ENCODE measurements at places on chromosomes 4 and X.

DNA sequence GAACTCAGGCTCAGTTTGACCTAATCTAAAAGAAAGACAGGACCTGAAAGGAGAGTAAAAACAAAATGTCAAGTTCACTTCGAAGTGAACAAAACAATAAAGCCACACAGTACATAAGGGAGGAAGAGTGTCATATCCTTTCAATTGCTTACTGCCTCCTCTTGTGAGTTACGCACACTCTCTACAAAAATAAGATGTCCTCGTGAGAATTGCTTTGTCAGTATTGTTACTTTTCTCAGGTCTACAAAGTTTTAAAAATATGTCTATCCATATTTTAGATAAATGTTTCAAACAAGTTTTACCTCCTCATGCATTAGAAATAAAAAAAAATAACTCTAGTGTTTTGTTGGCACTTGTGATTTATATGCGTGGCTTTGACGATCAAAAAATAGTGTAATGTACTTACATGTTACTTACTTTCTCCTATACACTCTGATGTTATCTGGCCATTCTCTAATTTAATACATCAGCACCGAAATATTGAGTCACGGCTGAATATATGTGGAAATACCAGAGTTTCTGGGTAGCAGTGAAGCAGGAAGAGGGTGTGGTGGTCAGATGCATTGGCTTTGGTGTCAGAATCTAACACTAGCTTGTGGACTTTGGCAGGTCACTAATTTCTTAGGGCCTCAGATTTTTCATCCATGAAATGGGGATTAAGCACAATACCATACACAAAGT is 8.1 kb upstream of the MRPL1 start:
- DNase-seq = no peak

DNA sequence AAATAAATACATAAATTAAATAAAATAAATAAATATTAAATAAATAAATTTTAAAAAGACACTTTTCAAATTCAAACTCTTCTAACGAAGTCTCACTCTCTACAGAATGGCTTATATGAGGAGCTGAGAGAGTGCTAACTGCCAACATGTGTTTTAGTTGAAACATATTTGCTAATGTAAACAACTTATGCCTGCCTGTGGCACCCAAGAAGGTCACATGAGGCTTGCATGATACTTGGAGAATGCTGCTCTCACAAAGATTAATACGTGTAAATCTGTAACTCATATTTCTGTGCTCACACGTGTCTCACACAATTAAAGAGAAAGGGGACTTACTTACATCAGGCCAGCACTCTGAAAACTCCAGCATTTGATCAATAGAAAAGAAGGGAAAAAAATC is 43.2 kb upstream of the PITX2 start:
- no peak for DNase-seq

DNA sequence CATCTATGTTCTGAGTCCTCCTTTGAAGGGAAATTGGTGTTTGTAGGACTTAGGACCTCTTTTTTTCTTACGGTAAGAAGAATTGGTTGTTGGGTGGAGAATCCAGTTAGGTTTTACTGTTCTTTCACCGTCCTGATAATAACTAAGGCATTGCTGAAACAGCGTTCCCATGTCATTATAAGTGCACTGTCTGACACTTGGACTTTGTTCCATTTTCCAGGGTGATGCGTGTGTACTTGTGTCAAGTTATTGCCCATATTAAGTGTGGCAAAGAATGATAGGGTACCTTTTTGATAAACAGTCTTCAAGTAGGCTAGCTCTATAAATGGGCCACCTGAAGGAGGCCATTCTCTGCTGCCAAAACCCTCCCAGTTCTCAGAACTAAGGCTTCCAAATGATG is 119.7 kb downstream of the AASDH start:
- DNase-seq = no peak

DNA sequence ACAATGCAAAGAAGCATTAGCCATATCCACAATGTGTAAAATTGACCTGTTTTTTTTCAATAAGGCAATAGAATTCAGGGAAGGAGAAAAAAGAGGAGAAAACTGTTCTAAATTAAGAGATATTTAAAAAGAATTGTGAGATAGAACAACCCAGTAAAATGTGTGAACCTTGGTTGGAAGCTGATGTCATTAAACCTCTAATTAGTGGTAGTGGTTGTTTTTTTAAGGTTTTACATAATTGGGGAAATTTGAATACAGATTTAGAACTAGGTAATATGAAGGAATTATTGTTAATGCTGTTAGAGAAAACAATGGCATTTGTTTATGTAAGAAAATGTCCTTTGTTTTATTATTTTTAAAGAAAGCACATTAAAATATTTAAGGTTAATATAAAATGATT is 15.1 kb upstream of the H2AZ1 start:
- DNase-seq = no peak

- no peak for DNase-seq
Measured at GRCh38 chr4:21512353-21512752, 436.2 kb downstream of the KCNIP4 start.

GRCh38 chrX:123084797-123085196 is 99.3 kb upstream of the GRIA3 start:
- no peak for DNase-seq

DNA sequence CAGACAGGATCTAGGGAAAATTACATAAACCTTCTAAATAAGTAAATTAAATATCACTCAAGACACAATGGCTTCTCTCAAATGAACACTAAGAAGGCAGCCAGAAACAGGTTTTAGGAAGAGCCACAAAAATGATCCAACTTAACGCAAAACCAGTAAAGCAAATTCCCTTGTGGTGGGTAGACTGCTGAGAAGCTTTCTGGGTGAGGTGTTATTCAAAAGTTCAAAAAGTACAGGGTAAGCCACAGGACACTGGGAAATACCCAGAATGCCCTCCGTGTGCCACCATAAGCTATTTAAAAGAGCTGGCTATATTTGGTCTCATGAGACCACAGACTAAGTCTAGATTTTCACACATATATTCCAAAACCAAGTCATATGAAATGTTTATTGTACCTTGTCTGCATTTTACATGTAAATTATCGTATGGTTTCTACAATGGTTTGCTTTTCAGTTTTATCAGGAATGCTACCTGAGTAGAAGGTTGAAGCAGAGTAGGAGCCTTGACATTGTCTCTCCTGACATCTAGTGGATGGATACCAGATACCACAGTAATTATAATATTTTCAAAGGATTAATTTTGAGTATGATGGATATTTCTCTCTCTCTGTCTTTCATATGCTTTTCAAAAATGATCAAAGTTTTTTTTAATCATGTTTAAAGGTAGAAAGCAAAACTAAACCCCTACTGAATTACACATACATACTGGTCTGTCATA is 109.3 kb upstream of the KLHL13 start:
- no peak for DNase-seq

DNA sequence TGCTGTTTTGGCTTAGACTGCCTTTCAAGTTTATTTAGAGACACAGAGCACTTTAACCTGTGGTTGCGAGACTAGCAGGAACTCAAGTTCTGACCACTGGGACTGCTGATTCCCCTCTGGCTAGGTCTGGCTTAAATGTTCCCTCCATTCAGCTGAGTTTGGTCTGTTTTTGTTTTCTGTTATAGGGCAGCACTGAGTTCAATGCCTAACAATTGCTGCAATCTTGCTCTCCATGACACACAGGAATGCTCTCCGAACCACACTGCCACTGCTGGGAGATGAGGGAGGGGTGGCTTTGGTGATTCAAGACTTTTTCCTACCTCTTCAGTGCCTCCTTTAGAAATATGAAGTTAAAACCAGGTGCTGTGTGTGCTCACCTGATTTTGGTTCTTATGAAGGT is 106.3 kb upstream of the EOLA2 start:
- DNase-seq = no peak

GRCh38 chr4:136893573-136893972 is 638.7 kb downstream of the PCDH18 start:
- DNase-seq = no peak

- DNase-seq = no peak
Measured at GRCh38 chr4:8402181-8402597, 38.3 kb downstream of the ACOX3 start.

DNA sequence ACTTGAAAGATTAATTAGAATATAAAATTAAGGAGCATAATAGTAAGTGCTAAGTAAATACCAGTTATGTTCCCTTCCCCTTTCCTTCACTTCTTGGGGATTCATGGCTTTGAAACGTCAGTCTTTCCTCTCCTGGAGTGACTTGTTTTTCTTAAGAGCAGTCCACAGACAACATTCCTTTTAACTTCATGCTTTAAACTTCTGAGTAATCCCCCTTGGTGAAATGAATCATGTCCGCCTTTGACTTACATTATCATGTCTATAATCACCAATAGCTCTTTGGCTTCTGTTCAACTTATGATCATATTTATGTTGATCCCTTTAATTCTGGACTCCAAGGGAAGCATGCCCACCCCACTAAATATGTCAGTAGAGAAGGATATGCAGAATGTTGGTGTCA is 1012.1 kb upstream of the SLIT2 start:
- DNase-seq = no peak

- DNase-seq = no peak
Measured at GRCh38 chr4:163568843-163569242, 74.4 kb downstream of the TMA16 start.

GRCh38 chrX:111779582-111779981 is 96.4 kb upstream of the TRPC5OS start:
- DNase-seq = no peak

GRCh38 chr4:179666226-179666625 is 2224.0 kb upstream of the AGA start:
- DNase-seq = no peak

DNA sequence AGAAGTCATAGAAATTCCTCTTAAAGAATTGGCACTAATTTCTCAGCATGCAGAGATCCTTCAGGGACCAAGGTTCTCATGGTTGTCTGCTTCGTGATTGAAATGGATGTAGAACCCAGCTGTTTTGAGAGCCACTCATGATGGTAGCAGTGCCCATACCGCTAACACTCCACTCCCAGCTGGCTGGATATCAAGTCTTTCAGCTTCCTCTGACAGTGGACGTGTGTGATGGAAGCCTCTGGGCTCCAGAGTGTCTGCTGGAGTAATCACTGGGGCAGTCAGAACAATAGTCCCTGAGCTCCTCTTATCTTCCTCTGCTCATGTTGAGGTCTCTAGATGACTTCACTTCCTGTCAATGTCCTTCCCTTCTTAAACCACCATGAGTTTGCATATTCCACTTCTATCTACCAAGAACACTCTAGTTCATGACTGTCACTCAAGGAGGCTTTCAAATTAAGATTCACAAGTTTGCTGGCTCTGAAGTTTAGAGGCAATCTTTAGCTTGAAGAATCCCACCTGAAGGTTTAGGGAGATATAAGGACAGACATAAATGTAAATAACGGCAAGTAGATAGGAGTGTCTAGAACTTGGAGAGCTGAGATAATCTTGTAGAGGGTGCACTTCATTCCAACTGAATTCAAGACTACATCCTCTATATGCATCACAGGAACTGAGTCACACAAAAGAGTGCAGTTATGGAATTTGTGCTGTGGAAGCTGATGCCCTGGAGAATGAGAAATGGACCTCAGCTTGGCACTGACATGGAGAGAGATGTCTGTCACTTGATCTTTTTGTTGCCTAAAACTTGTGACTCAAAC is 64.5 kb upstream of the WDR1 start:
- no peak for DNase-seq

DNA sequence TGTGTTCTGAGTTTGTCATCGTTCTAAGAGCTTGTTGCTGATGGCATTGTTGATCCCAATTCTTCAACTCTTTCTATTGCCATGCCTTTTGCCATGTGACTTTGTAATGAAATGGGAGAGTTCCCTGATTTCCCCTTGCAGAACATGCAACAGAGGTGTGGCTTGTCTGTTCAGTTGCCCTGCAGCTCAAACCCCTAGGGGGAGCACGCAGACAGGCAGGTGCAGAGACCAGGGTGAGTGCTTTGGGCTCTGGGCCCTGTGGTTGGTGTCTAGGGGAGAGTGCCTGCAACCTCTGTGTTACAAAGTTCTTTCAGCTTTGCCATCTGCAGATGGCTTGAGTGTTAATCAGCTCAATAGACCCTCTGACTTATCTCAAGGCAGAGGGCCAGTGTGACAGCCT is 332.7 kb downstream of the MID1IP1 start:
- DNase-seq = no peak

DNA sequence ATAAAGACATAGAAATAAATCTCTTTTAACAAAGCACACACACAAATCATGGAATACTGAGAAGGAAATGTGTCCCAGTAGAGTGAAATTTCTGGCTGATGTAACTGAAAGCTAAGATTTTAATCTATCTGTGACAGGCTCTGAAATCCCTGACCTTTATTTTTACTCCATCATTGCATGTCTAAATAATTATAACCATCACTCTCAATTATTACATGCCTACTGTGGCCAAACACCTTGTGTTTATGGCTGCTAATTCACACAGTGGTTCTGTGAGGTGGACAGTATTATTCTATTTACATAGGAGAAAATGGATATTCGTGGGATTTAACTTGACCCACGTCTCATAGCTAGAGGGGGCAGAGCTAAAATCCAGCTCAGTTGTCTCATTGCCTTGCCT is 438.1 kb downstream of the TLL1 start:
- no peak for DNase-seq

DNA sequence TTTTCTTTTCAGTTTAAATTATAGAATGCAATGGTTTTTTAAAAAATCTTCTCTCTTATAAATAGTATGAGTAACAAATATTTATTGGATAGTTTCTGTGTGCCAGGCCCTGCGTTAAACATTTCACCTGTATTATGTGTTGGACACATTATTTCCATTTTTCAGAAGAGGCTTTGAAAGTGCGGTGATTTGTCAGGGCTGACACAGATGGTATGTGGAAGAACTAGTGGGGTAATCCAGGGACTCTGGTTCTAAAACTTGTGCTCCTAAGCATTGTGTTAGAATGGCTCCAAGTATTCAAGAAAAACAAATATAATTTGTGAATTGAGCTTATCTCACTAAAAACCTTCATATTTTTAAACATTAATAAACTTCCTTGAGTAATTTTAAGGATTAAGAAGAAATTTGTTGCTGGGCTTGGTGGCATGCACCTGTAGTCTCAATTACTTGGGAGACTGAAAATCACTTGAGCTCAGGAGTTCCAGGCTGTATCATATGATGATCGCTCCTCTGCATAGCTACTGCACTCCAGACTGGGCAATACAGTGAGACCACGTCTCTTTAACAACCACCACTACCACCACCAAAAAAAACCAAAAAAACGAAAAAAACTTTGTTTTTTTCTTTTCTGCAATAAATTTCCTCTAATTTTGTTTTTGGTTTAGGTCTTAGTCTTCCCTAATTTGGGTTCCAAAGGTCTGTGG is 40.0 kb downstream of the RAPGEF2 start:
- DNase-seq = no peak

DNA sequence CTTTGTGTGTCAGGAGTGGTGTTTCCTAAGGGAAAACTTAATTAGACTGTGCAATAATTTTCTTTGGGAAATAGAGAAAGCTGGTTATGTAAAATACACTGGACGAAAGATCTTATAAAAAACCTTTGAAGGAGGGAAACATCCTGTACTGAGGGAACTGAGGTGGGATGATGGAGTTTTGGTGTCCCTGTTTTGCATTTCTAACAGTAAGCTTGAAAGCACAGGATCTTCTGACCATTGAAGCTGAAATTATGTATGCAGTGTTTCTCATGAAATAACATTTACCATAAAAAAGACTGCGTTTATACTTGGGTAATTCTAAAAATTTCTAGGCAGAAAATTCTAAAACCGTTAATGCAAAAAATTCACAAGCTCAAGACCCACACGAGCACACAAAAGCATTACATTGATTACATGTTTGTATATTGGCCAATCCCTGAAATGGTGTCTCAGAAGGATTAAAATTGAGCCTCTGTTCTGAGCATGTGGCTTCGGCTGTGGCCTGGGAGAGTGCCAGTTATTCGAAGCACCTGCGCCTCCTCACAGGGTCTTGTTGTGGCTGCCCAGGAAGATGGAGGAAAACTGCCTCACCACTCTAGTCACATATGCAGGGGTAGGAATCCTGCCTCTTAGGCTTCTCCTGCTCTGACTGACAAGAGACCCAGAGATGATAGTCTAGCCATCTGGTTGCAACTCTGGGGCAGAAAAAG is 49.5 kb downstream of the JADE3 start:
- DNase-seq = no peak

Data from stimulated activated CD8-positive, alpha-beta memory T cell treated with anti-CD3 and anti-CD28 coated beads, Interleukin-4, amount 100 ng/mL, for 1 hour (primary cell).